Kidney tubule cell (primary cell): ENCODE measurements at places on chromosomes 11 and 22.

GRCh38 chr11:43440486-43440885 lies 81.8 kb downstream of the TTC17 start:
- DNase-seq: no peak

DNA sequence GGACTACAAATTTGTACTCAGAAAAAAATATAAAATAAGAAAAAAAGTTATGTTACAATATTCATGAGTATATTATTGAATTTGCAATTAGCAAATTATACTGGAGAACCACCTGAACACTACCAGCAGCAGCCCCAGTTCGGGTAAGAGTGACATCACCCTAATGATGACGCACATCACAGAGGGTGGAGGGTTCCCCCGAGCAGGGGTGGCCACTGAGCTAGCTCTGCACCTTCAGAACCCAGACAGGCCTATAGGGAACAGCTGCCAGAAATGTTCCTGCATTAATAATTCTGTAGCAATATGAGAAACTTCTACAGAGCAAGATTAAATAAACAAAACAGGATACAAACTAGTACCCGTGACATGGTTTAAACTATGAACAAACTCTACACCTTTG lies 17.5 kb upstream of the ARAP1 start:
- DNase-seq: no peak

DNA sequence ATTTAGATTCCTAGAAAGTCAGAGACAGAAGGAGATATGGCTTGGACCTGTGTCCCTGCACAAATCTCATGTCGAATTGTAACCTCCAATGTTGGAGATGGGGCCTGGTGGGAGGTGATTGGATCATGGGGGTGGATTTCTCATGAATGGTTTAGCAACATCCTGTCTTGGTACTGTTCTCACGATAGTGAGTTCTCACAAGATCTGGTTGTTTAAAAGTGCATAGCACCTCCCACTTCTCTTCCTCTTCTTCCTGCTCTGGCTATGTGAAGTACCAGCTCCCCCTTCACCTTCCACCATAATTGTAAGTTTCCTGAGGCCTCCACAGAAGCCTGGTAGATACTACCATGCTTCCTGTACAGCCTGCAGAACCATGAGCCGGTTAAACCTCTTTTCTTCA lies 27.6 kb upstream of the PAMR1 start:
- DNase-seq: no peak

- no peak for DNase-seq
Observed at GRCh38 chr22:46135611-46136485, 14.5 kb upstream of the PPARA start.

- no peak for DNase-seq
Observed at GRCh38 chr11:73399636-73400035, 23.4 kb downstream of the RELT start.

DNA sequence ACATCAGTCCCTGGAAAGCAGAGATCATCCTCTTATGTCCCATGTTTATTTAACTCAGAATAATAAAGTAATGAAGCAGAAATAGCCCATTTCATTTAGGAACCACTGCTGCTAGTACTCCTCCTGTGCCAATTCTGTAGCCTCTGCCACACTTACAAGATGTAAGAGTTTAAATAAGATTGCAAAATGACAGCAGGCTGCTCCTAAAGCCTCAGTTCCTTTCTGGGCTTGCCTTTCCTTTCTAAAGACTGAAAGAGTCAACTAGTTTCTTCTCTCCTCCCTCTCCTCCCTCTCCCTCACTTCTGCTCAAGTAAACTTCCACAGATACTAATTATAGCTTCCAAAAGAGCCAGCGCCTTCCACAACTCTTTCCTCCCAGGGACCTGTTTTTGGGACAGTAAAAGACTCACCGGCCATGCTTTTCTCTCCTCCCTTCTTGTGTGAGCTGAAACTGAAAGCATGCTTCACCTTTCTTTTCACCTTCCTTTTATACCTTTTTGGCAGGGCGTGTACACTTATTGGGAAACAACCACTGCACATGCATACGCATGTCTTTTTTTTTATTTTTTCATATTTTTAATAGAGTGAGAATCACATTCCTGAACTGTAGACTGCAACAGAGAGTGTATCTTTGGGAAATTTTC lies 26.1 kb upstream of the CARD16 start:
- no peak for DNase-seq

- DNase-seq: no peak
Observed at GRCh38 chr11:67368621-67369020, 4.8 kb downstream of the CLCF1 start.

- DNase-seq: no peak
Observed at GRCh38 chr11:2775626-2776350, 76.0 kb upstream of the KCNQ1OT1 start.

- no peak for DNase-seq
Observed at GRCh38 chr11:36079878-36080675, 136.2 kb downstream of the LDLRAD3 start.

GRCh38 chr11:119011476-119012053 lies 6.6 kb downstream of the RPS25 start:
- peak; percentile 42 for DNase-seq

DNA sequence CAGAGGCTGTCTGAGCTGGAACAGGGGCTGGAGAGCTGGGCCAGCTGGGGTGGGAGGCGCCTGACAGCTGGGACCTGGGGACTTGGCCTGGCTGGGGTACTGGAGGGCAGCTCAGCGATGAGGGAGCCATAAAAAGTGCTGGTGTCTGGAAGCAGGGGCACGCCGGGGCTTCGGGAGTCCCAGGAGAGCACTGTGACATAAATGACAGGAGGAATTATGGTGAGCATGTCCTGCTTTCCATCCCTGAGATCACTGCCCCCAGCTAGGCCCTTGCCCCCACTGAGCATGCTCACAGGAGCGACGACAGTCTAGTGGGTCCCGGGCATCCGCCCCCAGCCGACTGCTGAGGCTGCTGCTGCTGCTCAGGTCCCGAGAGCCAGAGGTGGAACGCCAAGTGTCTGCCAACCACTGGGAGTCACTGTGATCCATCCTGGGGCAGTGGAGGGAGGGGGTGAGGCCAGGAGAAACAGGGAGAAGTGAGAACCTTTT lies 6.2 kb downstream of the ROBO4 start:
- no peak for DNase-seq

GRCh38 chr11:36241497-36241896 lies 47.7 kb downstream of the COMMD9 start:
- no peak for DNase-seq

GRCh38 chr11:57761301-57762234 lies at the start of gene CTNND1:
CTNND1 (plus strand) TSS chr11:57761802; CDS start chr11:57791479, 29,677 bp downstream.
- peak; percentile 98 for DNase-seq

GRCh38 chr11:46505741-46506482 lies 87.9 kb downstream of the AMBRA1 start:
- no peak for DNase-seq

DNA sequence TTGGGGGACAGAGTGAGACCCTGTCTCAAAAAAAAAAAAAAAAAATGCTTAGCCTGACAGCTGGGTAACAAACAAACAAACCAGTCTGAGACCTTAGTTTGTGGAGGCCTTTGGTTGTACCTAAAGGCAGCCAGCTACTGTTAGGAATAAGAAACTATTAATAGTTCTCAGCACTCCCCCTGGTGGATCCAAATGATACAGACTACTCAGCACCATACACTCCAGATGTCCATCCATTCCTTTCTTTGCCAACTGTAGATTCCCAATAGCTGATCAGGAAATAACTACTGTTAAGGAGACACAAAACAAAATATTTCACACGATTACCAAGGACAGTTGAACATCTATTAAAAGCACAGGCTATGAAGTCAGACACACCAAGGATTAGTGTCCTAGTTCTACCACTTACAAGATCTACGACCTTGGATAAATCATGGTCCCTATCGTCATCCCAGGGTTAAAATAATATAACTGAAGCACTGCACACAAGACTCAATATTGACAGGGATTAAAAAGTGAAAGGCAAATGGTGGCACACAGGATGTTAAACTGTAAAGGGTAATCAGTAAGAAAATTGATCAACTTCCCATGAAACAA lies 17.2 kb downstream of the CLDN25 start:
- DNase-seq: peak; percentile 51

DNA sequence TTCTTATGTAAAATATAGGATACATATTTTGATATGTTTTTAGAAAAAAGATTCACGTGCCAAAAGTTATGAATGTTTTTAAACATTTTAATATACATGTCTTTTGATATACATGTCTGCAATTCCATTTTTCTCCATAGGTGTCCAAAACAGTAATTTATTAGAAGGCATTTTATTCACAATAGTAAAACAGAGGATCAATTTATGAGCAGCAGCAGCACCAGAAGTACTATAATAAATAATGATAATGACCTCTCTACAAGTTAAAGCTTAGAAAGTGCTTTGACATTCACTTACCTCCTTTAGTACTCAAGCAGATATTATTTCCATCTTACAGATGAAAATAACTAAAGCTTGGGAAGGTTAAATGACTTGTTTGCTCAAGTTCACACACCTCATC lies 96.7 kb upstream of the DBX1 start:
- DNase-seq: no peak

DNA sequence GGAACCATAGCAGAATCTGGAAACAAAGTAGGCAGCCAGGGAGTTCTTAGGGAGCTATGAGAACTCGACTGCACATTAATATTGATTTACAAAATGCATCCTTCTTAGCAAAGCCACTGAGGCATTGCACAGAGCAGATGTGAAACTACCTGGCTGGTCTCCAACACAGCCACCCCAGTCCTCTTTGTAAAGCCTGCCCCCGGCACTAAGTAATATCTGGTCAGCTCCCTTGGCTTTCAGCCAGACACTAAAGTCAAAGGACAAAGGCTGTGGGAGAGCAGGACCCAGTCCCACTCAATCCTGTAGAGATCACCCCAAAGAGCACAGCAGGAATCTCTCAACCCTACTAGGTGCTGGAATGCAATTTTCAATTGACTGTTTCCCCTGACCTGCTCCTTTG lies 12.8 kb downstream of the XRRA1 start:
- DNase-seq: no peak

- no peak for DNase-seq
Observed at GRCh38 chr11:72038491-72038890, 39.8 kb downstream of the IL18BP start.

GRCh38 chr11:3043315-3043871 lies 13.8 kb downstream of the CARS1 start:
- DNase-seq: peak; percentile 58

GRCh38 chr11:94328587-94329080 lies 24.3 kb downstream of the IZUMO1R start:
- no peak for DNase-seq

DNA sequence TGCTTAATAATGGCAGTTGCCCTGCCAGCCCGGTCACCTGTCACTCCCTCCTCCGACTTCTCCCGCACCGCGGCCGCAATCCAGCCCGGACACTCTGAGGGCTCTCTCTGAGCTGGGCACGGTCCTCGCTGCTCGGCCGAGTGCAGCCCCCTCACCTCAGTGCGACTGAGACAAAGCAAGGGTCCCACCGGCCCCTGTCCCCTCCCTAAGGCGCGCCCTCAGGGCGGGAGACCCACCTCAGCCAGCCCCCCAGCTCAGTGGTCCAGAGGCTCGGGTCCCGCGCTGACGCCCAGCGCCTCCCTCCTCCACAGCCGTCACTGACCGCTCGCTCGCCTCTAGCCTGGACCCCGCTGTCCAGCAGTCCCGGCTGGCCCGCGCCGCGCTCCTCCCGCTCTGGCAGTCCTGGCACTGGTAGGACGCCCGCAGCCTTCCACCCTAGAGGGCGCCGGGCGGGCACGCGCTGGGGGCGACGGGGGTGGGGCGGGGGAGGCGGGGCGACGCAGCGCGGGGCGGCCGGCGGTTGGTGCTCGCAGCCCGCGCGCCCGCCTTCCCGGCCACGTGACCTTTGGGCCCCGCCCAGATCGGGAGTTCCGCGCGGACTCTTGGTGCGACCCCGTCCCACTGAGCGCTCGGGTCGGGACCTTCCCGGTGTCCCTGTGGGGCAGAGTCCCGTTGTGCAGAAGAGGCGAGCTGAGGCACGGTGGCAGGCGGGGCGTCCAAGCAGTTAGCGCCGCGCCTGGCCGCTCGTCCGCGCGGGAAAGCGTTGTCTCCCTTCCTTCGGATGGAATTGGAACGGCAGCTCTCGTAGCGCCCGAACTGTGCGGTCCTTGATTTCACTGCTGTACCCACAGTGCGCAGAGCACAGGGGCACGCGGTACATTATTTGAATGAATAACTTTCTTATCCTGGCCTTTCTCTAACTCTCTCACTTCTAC lies 7.8 kb upstream of the L3MBTL2 start:
- peak; percentile 73 for DNase-seq

DNA sequence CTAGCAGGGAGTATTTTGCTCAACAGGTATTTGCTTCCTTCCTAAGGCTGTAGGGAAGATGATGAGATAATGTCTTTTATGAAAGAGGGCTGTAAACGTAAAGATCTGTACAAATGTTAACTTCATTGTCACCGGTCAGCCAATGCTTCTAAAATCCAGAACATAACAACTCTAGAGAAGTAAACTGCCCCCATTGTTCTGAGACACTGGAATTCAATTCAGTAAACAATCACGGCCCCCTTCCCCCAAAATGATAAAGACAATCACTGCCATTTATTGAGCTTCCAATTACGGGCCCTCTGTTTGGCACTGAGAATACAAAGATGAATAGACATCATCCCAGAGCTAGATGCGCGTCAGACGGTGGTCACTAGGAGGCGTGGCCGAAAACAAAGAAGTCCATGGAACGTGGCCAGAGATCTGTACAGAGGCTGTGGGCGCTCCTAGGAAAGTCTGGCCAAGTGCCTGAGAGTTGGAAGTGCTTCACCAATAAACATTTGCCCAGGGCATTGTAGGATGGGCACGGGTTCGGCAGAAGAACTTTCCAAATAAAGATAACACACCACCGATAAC lies 576 bp downstream of the TMEM258 start:
- peak; percentile 84 for DNase-seq

- DNase-seq: no peak
Observed at GRCh38 chr22:44188986-44189630, 8.4 kb downstream of the PARVG start.

GRCh38 chr22:21945453-21946261 lies 7.0 kb downstream of the PPM1F start:
- no peak for DNase-seq

- DNase-seq: peak; percentile 31
Observed at GRCh38 chr22:44325718-44326490, 13.2 kb upstream of the SHISAL1 start.

DNA sequence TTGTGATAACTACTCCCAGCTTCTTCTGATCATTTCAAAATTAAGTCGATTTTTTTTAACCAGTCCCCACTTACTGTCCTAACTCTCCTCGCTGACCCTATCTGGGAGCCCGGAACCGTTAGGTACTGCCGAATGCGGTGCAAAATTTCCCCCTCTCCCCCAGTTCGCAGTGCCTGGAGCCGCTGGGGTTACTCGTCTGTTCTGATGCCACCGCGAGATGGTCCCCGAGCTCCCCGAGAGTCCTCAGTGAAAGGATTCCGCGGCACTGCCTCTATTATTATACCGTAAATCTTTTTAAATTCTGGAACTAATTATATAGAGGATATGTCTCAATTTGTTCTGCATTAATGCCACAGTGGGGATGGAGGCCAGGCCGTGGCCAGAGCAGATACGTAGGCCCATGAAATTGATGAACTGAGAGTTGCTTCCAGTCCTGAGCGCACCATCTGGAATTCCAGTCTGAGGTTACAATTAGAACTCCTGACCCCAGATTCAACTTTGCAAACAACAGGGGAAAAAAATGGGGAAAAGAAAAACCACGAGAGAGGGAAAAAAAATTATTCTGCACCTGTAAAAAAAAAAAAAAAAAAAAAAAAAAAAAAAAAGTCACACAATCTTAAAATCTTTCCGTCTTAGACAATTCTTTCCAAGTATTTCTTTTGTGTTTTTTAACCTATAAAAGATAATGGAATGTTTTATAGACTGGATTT lies 4.3 kb upstream of the WT1 start:
- DNase-seq: no peak
